Stimulated activated CD8-positive, alpha-beta memory T cell treated with anti-CD3 and anti-CD28 coated beads, Interleukin-7, amount 100 ng/mL, for 1 hour (primary cell): ENCODE measurements at places on chromosomes 3 and 15.

GRCh38 chr3:164465172-164465571 is 613.1 kb downstream of the SI start:
- DNase-seq = no peak

- no peak for DNase-seq
Observed at GRCh38 chr15:47246317-47246716, 471.0 kb upstream of the SEMA6D start.

- DNase-seq = no peak
Observed at GRCh38 chr15:96362755-96363651, 32.5 kb downstream of the NR2F2 start.

DNA sequence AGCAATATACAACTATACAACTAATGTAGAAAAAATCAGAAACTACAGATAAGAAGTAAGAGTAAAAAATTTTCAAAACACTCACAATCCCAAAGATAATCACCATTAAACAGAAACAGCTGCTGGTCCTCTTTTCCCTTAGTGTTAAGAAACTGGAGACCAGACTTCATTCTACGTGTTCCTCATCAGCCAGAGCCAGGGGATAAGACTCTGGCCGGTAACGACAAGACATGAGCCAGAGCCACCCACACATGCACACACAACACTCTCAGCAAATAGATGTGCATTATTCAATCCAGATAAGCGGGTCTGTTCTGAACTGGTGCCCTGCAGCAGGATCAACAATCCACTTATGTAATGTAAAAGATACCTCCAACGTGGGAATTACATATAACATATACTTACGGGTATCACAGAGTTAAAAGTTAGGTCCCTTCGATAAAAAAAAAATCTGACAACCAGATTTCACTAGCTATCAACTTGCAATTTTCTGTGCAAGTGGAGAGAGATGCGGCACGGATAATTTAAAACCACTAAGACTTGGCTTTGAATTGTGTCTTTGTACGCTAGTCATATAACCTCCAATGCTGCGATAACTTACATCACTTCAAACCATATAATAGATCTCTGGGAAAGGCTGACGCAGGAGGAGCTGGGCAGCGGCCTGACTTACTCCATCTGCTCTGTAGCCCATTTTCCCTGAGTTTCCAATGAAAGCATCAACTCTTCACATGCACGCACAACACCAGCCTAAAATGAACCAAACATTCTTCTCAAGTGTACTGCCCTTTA is 17.8 kb downstream of the PRICKLE2 start:
- DNase-seq = no peak

DNA sequence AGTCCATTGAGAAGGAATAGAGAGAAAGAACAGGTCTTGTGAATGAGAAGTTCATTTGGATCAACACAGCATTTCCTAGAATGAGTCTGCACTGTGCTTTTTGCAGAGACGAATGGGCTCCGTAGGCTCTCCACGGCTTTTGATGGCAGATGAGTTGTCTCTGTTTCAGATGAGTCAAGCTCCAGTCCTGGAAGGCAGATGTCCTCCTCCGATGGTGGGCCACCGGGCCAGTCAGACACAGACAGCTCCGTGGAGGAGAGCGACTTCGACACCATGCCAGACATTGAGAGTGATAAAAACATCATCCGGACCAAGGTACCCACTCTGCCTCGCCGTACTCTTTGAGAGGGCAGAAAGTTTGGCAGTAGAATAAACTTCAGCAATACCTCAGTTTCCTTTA is 70.5 kb downstream of the SIDT1 start:
- no peak for DNase-seq

- no peak for DNase-seq
Observed at GRCh38 chr3:161991901-161992540, 495.4 kb downstream of the OTOL1 start.

DNA sequence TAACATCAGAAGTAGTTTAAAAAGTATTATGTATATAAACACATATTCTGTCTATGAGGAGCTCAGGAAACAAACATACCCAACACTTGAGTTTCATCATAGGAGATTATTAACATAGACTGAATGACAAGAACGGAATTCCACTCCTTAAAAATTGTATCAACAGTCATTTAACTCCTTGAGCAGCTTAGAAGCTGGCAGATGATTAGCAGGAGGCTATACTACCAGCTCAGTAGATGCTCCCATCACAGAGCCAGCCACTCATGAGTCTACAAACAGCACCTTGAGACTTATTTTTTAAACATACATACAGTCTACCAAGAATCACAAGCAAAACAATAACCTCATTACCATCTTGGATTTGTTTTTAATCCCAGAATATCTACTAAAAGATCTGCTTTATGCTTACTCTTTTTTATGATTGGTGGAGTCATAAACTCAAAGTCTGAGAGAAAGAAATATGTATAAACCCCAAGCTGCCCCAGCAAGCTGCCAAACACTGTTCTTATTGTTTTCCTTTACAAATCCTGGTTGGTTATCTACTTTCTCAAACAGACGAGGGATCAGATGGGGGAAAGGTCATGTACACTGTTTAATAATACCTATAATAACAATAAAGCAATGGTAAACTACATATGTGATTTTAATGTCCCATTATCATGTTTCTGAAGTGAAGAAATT is 59.5 kb downstream of the CBLB start:
- no peak for DNase-seq

DNA sequence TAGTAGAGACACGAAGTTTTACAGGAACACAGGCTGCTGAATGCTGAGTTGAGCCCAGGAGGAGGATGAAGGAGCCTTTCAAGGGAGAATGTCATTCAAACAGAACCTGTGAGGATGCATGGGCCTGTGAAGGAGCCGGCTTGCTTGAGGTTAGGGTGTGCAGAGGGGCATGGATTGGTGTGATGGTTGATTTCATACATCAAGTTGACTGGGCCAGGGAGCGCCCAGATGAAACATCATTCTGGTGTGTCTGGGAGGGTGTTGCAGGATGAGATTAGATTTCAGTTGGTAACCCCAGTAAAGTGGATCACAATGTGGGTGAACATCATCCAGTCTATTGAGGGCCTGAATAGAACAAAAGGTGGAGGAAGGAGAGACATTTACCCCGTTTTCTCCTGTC is 243.6 kb downstream of the EDEM1 start:
- no peak for DNase-seq

- no peak for DNase-seq
Observed at GRCh38 chr3:76307556-76307955, 522.2 kb upstream of the ZNF717 start.

GRCh38 chr3:189267981-189268613 is 96.3 kb downstream of the TPRG1 start:
- DNase-seq = no peak

GRCh38 chr3:67033079-67033478 is 35.0 kb downstream of the KBTBD8 start:
- DNase-seq = no peak

GRCh38 chr15:39365161-39365560 is 215.7 kb upstream of the THBS1 start:
- DNase-seq = no peak

- DNase-seq = no peak
Observed at GRCh38 chr3:46672349-46672695, 21.2 kb downstream of the ALS2CL start.

DNA sequence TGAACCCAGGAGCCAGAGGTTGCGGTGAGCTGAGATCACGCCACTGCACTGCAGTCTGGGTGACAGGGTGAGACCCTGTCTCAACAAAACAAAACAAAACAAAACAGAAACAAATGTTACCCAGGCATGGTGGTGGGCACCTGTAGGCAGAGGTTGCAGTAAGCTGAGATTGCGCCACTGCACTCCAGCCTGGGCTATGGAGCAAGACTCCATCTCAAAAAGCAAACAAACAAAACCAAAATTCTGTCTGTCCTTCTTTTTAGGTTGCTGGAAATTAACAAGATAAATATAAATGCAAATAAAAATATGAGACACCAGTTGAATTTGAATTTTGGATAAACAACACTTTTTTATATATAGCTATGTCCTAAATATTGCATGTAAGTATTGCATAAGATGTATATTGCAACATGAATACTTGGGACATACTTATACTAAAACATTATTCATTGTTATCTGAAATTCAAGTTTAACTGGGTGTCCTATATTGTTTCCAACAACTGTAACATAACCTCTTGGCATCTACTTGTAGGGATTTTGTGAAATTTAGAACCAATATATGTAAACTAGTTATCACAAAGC is 4.7 kb upstream of the CEP97 start:
- DNase-seq = no peak

DNA sequence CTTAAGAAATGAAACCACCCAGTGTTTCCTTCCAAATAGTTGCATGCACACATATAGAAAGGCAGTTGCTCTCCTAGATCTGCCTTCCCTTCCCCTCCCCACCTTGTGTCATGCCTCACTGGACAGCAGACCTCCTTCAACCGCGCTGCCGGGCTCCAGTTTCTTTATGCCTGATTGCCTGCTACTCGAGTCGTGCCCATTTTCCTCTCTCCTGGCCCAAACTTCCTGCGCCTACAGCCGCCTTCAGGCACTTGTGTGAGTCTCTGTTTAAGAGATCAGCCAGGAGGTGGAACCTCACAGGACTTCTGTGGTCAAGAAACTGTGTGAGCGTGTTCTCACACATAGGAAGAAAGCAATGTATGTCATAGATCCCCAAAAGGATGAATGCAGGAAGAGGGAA is 8.8 kb upstream of the FAM107A start:
- DNase-seq = no peak

GRCh38 chr15:44194323-44195150 is 534 bp downstream of the FRMD5 start:
- DNase-seq = peak; percentile 15

DNA sequence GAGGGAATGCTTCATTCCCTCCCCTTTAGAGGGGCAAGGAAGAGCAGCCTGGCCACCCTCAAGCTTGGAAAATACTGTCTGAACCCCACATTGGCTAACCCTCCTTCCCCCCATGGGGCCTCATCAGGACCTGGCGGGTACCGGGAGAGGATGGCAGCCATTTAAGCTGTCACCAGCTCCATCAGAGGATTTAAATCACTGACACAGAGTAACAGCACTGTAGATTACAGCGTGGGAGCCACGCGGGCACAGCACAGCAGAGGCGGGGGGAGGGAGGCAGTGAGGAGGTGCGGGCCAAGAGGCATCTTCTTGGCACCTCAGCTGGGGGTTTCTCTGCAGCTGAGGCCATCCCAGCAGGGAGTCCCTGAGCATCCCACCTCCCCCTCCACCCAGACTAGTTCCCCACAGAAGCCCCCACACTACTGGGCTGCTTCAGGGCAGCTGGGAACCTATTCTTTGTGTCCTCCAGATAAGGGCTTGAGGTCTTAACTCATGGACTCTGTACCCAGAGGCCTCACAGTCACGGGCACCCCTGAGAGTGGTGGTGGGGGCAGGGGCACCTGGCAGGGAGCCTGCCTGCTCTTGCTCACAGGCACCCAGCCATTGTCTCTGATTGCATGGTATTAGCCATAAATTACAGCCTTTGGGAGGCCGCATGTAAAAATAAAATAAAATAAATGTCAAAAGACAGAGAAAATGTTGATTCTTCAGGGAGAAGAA is 21.9 kb upstream of the CACNA2D2 start:
- DNase-seq = no peak

DNA sequence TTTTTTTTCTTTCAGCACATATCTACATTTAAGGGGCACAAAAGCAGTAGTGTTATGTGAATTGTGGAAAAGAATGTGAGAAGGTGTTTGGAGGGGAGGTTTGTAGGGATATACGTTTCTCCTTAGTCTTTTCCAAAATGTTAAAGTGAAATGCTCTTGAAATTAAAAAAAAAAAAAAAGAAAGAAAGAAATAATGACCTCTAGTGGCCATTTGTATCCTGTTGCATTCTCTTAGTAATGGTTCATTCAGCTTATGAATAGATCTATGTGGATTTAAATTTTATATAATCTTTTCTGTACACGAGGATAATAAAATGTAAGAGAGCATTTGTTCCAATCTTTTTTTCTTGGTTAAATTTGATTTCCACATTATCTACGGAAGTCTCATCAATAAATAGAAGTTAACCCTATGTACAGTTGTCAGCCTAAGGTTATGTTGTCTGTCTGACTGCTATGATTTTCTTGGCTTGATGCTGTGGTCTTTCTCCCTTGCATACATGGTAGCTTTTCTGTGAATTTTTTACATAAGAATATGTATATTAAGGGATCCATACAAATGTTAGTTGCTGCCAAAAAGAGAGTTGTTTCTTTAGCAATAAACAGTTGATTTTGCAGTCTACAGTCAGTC is 1.7 kb downstream of the P2RY13 start:
- no peak for DNase-seq

- no peak for DNase-seq
Observed at GRCh38 chr15:51589881-51590568, 32.5 kb downstream of the DMXL2 start.

DNA sequence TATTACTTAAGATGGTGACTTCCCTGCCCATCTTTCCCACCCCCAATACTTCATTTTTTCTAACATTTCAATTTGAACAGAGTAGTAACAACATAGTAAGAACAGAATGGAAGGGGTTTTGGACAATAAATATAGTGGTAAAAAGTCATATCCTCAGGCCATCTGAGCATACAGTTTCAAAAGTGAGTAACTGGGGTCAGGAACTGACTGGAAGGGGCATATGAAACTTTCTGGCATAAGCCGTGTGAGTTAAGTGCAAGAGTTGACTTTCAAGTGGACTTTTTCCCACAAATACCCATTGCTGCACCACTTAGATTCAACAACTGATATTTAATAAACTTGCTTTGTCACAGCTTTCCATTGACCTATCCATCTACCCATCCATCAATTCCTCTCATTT is 153.5 kb upstream of the IL12A start:
- DNase-seq = no peak

DNA sequence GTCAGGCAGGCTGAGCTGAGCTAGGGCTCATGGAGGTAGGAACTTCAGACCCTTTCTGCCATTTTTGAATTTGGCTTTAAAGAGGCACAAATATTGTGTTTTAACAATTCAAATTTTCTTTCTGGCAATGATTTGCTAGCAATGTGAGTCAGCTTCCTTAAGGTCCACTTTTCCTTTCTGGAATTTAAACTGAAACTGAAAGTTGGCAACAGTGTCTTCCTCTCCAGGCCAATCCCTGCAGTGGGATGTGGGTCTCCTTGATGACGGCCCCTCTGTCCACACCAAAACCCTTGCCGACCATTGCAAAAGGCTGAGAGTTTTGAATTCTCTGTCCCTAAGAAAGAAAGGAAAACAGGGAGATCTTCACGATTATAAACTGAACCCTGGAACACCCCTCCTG is 27.1 kb downstream of the RPSA start:
- no peak for DNase-seq
